Right lung (tissue), 10 donors: ENCODE measurements at places on chromosomes 5 and 9. TPM values are rescaled to one million over a fixed set of nuclear protein-coding genes. Genes with fewer than 3 reads are reported as not detected.

GRCh38 chr5:172779691-172780341 is 8.8 kb upstream of the DUSP1 start:
- no peak for DNase-seq

DNA sequence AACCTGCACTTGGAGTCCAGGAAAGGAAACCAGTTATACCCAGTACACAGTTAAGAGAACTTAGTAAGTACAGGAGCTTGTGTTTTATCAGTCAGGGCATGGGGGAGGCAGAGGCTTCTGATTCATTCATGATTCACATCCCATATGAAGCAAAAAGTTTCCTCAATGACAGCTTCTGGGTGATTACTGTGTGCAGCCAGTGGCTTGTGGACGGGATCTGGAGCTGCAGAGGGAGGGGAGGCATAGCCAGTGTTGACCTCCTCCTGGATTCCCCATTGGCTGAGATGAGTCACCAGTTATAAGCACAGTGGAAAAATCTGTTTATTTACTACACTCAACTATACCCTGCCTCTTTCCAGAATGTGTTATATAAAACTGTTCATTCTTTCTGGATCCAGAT is 17.7 kb downstream of the IL31RA start:
- no peak for DNase-seq

GRCh38 chr9:84655447-84655846 is 14.1 kb upstream of the NTRK2 start:
- no peak for DNase-seq

- DNase-seq = peak; percentile 1
Measured at GRCh38 chr5:80034559-80034958, 589 bp upstream of the THBS4 start.

DNA sequence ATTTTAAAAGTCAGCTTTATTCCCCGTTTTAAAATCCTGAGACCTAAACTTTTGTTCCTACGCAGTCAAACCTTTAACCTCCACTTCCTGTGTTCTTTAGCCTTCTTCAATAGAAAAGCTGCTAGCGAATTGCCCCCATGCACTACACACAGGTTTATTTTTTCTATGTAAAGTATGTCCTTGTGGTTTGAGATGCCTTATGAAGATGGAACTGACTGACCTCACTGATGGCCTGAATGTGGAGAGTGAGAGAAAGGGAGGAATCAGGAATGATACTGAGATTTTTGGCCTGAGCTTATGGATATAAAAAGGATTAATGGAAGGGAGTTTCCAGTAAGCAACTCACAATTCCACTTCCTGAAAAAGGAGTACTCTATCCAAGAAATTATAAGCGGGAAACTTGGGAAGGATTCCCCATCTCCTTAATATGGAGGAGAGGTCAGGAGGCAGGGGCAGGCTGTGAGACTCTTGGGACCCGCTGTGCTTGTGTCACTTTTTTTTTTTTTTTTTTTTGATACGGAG is 89.5 kb downstream of the UGCG start:
- no peak for DNase-seq

DNA sequence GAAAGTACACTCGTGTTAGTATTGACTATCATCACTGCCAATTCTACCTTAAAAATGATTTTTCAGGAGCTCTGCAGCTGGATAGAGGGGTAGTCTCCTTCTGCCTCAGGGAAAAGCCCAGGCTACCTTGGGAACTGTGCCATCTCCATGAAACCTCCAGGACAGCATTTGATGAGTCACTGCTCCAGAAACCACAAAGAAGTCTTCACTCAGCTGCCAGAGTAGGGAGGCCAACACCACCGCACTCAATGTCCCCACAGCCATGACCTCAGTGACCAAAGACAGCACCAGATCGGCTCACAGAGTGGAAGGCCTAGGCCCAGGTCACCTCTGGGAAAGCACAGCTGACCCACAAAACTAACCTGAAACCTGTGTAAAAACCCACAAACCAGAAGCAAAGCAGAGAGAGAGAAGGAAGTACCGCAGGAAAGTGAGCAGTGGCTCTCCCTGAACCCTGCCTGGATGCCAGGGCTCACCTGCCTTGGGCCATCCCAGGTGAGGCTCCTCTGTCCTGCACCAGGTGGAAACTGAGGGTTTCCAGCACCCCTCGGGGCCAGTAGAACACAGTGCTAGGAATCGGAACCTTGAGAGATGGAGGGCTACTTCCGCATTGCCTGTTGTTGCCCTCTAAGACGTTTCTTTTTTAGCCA is 30.0 kb downstream of the S1PR3 start:
- DNase-seq = no peak

DNA sequence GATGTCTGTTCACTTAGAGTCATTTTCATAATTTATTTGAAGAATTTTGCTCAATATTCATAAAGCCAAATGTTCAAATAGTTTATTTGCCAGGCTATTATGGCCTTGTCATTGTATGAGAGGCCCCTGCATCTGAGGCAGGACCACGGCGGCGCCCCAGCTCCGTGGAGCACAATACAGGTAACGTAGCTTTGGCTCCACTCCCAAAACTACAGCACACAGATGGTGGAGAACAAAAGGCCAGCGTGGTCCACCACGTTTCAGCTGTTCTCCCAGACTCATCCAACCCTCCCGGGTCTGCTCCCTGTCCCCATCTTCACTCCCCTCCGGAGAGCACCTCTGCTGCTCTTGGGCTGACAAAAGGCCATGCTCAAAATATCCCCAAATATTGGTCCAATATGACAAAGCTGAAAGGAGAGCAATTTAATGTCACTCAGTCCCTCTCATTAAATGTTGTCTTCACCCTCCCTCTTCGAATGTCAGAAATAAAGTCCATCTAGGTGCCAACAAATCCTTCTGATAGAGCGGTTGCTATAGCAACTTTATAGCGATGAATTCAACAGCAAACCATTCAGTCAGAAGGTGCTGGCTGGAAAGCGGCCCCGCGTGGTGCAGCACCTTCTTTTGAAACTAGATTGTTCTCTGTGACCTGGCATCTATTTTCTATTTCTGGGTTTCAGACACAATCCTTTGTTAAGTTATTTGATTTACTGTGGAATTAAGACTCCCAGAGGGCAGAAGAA is 504.3 kb downstream of the ARHGEF28 start:
- DNase-seq = no peak

GRCh38 chr5:162187371-162187770 is 119.8 kb downstream of the GABRG2 start:
- no peak for DNase-seq

DNA sequence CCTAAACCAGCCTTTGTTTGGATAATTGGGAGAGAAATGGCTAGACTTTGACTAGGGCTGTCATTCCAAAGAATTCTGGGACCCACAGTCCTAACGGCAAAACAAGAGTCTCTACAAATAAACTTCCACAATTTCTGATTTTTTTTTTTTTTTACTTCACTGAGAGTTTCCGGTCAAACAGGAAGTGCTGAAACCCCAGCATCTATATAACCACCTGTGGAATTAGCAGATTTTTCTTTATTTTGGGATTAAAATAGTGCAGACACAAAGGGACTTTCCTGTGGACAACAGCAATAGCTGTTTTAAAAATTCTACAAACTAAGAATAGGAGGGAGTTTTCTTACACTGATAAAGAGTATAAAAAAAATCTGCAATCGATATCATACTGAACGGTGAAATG is 157.4 kb downstream of the ARSB start:
- no peak for DNase-seq

DNA sequence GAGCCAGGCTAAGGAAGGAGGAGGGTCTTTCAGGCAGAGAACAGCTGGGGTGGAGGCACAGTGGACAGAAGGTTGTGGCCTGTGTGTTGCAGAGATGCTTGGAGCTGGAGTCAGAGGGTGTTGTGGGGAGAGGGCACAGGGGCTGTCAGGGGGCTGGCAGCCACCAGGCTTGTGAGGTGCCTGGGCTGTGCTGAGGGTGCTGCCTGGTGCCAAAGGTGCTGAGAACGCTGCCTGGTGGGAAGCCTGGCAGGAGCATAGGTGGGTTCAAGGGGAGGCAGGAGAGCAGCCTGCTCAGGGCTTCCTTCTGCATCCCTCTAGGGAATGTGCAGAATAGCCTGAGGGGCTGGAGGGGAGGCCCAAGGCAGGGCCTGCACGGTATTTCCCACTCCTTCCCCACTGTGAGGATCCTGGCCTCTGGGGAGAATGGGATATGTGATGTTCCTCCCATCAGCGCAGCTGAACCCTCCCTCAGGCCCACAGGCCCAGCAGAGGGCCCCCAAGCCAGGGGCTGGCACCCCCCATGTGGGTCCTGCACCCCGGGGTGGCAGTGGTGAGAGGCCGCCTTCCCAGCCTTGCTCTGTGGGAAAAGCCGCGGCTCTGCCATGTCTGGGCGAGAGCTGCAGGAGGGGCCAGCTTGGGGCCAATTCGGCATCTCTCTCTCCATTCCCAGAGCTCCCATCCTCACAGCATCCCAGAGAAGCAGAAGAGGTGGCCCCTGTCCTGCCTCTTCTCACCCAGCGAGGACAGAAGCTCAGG is 76.3 kb downstream of the CACNA1B start:
- no peak for DNase-seq

GRCh38 chr5:177393990-177394389 is 6.5 kb downstream of the PFN3 start:
- no peak for DNase-seq

DNA sequence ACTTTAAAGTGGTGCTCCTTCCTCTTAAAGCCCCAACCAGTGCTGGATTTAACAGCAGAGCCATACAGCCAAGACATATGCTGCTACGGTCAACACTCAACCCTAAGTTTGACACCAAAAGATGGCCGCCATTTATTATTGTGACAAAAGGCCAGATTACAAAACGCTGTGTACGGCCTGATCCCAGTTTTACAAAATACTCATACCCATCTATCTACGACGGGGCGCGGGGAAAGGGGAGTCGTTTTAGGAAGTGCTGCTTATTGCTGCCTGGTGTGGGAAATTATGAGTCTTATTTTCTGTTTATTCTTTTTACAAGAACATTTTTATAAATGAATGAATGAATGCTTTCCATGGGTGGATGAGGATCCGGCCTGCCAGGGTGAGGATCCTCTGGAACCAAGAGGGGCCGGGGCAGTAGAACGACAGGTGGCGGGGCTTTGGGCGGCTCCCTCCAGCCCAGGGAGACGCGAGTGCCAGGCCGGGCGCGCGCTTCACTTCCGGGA is 457 bp upstream of the IDNK start:
- no peak for DNase-seq

GRCh38 chr9:21592063-21592338 is 109.9 kb upstream of the IFNE start:
- DNase-seq = no peak

DNA sequence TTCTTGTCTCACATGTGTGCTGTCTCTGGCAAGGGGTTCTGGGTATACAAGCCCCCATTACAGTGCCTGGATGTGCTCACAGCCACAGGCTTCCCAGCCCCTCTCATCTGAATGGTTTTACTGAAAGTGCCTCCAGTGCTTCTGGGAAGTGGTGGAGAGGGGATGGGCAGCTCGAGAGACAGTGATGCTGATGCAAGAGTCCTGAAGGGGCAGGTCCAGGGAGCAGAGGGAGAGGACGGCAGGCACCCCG is 93.5 kb downstream of the PHF2 start:
- DNase-seq = no peak

DNA sequence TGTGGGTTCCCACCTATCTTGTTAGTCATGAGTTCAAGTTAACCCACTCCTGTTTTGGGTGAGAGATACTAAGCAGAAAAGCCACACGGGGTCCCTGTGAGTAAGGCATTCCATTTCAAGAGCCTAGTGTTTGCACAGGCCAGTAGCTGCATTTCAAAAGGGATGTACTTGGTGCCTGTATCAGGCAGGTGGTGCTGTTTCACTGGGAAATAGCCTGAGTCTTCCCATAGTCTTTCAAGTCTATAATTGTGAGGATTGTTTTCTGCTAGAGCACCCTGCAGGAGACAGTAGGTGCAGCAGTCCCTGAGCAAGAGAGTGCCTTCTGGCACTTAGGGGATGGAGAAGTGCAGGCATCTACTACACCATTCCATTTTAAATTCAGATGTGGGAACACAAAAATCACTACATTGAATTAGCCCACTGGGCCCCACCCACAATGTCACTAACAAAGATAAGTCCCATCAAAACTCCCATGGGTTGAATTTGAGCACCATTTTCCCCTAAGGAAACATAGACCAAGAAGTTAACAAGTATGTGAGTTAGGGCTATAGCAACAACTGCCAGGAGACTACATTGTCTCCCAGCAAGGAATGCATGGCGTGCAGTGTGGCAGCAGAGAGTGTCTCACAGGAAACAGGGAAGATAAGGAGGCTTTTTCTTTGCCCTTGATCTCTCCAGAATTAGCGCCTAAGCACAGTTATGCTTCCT is 263.2 kb downstream of the COX7C start:
- peak; percentile 61 for DNase-seq

GRCh38 chr5:135986891-135987401 is 32.2 kb upstream of the LECT2 start:
- DNase-seq = no peak

DNA sequence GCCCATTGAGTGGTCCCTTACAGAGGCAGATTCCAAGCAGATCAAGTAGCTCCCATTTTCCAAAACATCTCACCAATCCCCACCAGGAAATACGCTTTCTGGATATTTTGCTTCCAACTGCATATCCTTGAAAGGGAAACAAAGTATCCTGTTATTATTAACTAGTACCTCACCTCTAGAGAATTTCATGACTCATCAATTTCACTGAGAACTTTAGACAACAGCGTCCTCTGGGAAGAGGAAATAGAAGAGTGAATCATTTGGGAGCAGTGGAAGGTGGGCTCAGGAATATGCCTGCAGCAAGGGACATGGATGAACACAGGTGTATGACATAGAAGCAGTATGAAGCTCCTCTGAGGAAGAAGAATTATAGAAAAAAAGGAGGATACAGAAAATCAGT is 186.7 kb downstream of the MARCHF11 start:
- no peak for DNase-seq

- no peak for DNase-seq
Measured at GRCh38 chr9:129610213-129610472, 10.8 kb downstream of the C9orf50 start.

DNA sequence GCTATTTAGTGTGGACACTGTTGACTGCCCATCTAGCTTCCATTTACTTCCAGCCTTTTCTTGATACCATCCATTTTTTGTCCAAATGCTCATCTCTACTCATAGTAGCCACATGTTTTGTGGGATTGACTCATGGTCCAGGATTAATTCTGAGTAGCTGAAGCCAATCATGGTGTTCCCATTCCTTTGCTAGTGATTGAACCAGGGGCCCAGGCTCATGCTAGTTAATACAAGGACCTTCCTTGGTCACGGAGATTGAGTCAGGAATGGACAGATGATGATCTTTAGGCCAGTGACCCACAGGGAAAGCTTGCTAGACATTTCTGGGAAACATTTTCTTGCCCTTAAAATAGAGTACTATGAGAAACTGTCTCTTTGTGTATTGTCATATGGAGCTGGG is 272.9 kb upstream of the RIOK2 start:
- no peak for DNase-seq

The NOTCH1 gene
- polyA plus RNA-seq = 21.3 TPM

The C5orf58 gene
- 0.36 TPM for polyA plus RNA-seq

The ZNF454 gene
- polyA plus RNA-seq = 9.0 TPM

The SOX30 gene
- polyA plus RNA-seq = 0.18 TPM

The HAVCR2 gene
- polyA plus RNA-seq = 2.6 TPM

The AGXT2 gene
- 0.18 TPM for polyA plus RNA-seq

The PPP2CA gene
- 137 TPM for polyA plus RNA-seq

The ARHGEF39 gene
- 10.9 TPM for polyA plus RNA-seq

The ITGA1 gene
- 93.9 TPM for polyA plus RNA-seq

The ENHO gene
- 1.3 TPM for polyA plus RNA-seq

The ZBED3 gene
- 27.4 TPM for polyA plus RNA-seq

The STPG3 gene
- polyA plus RNA-seq = 1.1 TPM
